ENCODE measurements at places on chromosomes 4 and X. TPM values are rescaled to one million over a fixed set of nuclear protein-coding genes. Genes with fewer than 3 reads are reported as not detected.

Gene CTAG1A
- not detected for total RNA-seq

Gene CTAG1B
- not detected for total RNA-seq

Gene ATG4A
- total RNA-seq: 8.6 TPM

Gene TBX22
- not detected for total RNA-seq

Gene MED28
- 52.3 TPM for total RNA-seq

Gene ADH1B
- total RNA-seq: not detected

Gene SYP
- total RNA-seq: 2.6 TPM

Gene GPC3
- 0.49 TPM for total RNA-seq

Gene HOPX
- total RNA-seq: 14.7 TPM

Gene CSAG1
- not detected for total RNA-seq

Gene TCEANC
- total RNA-seq: 2.5 TPM

Gene GPM6B
- not detected for total RNA-seq

Gene EXOC1L
- not detected for total RNA-seq

Gene KIT
- not detected for total RNA-seq

Gene NPY2R
- total RNA-seq: not detected

Gene NLGN4X
- not detected for total RNA-seq

Gene POLN
- 1.3 TPM for total RNA-seq
